Suprapubic skin (tissue), 4 donors: ENCODE measurements at places on chromosomes 16 and 17.

DNA sequence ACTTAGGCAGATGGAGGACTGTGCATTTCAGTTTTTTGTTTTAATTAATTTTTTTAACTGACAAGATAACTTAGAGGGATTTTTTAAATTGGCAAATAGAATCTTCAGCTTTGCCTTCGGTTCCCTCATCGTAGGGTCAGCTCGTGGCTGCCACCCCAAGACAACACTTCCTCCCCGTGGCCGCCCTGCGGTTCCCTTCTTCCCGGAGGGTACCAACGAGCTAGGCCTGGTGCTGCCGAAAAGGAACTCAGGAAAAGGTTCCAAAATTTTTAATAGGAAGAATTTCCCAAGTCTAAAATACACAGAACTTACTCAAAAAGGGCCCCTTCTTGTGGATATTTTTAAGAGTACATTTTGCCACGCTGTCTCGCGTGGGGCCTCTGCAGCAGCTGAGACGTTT, 210.4 kb upstream of the CHMP6 start:
- DNase-seq, result no peak

- DNase-seq, result no peak
Observed at GRCh38 chr17:1505586-1505985, 10.8 kb downstream of the INPP5K start.

- no peak for DNase-seq
Observed at GRCh38 chr17:63790057-63790456, 16.1 kb downstream of the DDX42 start.

DNA sequence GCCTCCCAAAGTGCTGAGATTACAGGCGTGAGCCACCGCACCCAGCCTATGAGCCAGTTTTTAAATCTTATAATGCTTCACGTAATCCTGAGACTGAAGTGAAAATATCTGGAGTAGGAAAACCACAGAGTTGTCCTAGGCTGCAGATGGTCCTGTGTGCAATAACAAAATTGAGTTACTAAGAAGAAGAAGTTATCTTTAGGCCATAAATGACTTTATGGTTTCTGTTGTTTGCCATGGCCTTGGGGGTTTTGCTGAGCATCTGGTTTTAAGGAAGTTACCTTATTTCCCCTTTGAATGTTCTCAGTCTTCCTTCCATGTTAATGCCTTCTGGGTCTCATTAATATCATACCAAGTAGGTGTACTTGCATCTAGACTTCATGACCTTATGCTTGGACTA, 16.5 kb downstream of the NMT1 start:
- DNase-seq, result no peak

GRCh38 chr17:13410874-13411273, 190.9 kb downstream of the HS3ST3A1 start:
- DNase-seq, result no peak

DNA sequence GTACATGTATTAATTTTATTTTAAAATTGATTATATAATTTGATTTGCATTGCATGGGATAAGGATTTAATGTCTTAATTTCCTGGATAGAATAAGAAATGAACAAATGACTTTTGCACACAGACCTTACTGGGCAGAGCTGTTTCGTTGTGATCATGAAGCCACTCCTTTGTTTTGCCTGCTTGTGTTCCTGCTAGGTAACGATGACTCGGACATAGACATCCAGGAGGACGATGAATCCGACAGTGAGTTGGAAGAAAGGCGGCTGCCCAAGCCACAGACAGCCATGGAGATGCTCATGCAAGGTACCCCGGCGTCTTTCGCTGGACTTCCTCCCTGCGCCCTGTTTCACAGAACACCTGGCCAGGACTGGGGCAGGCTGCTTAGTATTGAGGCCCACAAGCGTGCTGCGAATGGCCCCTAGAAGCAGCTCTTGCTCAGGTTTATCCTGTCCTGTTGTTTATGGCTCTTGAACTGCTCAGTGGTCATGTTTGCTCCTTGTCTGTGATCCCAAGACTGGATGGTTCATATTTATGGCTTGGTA, 29.6 kb downstream of the CLUAP1 start:
- DNase-seq, result no peak

GRCh38 chr17:8503807-8504206, 68.1 kb downstream of the NDEL1 start:
- no peak for DNase-seq

DNA sequence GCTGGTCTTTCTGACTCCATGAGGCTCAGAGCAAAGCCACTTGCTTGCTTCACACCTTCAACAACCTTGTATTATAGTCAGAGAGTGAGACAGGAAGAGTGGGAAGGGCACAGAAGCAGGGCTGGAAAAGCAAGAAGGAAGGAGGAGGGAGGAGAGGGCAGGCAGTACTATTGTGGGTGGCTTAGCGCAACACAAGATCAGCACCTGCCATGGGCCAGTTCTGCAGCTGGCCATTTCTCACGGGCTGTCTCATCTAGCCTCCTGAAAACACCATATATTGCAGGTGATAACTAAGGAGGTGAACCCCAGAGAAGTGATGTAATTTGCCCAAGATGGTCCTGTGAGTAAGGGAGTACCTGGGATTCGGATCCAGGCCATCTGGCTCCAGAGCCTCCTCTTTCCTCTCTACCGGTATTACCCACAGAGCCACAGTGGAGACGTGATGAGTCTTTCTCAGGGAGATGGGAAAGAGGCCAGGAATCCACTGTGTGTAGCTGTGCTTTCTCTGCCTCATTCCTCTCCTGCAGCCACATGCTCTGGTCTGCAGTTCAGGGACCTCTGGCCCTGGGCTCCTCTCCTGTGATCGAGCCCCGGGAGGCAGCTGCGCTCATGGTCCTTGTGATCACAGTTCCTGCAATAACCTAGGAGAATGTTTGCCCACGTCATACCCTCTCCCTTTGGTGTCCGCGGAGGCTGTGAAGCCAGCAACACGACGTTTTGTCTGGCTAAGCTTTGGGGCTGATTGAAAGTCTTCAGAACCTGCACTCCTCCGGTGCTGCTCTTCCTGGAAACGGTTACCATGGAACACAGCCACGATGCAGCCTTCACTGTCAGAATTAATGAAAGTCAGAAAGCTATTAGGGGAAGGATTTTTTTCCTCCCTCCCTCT, 178.1 kb upstream of the CCL2 start:
- no peak for DNase-seq

DNA sequence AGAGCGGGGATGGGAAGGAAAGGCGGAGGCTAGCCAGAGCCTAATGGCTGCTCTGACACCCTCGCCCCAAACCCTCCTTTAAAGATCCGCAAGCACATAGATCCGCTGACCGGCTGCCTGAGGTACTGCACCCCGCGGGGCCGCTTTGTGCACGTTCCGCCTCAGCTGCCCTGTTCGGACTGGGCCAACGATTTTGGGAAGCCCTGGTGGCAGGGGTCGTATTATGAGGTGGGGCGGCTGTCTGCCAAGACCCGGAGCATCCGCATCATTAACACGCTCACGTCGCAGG, 663 bp downstream of the CYB5D1 start:
- DNase-seq, result peak; percentile 83

- no peak for DNase-seq
Observed at GRCh38 chr16:11235703-11235991, 20.4 kb downstream of the SOCS1 start.

DNA sequence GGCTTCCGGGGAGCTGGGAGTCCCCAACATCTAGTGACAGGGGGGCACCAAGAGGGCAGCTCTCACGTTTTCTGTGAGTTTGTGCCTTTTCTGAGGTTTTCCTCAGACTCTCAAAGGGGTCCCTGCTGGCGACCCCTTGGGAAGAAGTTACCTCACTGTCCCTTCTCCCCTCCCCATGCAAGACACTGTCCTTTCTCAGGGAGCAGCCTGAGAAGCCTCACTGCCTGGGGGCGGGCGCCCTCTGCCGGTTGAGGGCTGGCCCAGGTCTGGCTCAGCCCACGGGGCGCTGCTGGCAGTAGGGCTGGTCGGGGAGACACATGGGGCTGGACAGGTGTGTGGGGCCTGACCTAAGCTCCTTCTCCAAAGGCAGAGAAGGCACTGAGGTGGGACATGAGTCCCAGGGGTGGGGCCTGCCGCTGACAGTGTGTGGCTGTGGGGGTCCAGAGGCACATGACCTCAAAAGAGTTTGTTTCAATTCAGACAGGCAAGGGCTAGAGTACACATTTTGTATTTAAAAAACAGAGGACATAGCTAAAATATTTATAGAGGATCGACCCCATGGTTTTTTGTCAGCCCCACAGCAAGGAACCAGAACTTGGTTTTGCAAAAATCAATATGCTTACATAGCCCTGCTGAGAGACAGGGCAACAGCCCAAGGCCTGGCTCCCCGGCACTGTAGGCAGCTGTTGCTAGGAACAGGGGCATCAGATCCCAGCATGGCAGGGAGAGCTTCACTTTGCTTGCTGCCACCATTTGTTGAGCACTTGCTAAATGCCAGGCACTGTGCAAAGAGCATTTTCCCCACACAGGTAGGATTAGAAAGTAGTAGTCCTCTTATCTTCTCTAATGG, 18.5 kb upstream of the ALDH3A1 start:
- no peak for DNase-seq

DNA sequence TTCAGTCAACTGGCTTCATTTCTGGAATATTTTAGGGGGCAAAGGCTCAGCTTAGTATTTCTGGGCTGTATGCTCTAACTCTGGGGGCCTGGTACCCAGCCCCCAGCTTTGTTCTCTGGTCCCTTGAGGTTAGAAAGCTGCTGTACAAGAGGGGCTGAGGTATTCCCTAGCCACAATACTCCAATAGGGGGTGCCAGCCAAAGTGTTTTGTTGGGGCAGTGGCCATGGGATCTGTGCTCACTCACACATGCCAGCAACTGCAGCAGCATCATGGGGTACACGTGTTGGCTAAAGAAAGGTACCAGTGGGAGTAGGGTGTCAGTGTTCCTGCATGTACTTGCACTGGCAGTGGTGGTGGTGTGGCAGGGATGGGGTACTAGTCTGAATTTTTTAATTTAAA, 257.3 kb downstream of the CA10 start:
- no peak for DNase-seq

- DNase-seq, result no peak
Observed at GRCh38 chr17:5892921-5893675, 177.1 kb upstream of the WSCD1 start.

DNA sequence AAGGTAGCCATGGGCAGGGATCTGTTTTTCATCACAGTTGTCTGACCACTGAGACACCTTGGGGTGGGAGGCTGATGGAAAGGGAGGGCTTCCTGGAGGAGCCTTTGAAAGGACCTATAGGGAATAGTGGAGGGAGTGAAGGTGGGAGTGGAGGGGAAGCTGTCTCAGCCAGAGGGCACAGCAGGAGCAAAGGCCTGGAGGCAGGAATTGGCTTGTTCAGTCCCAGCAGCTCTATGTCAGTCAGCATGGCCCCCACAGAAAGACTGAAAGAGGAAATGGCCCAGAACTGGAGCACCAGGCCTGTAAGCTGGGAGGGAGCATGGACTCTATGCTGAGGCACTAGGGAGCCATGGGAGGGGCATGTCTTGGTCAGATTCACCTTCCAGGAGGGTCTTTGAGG, 12.8 kb upstream of the CBFB start:
- peak; percentile 47 for DNase-seq

GRCh38 chr16:51152691-51153576, 1.9 kb upstream of the SALL1 start:
- no peak for DNase-seq

DNA sequence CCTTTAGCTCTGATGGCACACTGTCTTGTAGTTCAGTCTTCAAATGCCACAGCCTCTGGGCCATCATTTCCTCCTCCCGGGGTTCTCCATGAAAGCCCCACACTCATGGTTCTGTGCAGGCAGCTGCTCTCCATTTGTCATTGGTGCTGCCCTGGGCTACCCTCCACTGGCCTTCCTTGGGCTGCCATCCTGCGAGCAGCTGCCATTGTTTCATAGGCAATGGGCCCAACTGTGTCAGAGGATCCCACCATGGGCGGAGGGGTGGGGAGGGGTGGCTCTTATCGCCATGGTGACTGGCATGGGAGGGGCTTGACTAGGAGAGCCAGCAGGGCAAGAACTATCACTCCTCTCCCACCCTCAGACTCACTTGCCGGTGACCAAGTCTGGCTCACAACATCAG, 38.6 kb upstream of the BRD7 start:
- DNase-seq, result no peak

- no peak for DNase-seq
Observed at GRCh38 chr16:14146445-14146844, 75.3 kb downstream of the MRTFB start.

GRCh38 chr17:39740357-39741111, 2.8 kb downstream of the GRB7 start:
- DNase-seq, result no peak

DNA sequence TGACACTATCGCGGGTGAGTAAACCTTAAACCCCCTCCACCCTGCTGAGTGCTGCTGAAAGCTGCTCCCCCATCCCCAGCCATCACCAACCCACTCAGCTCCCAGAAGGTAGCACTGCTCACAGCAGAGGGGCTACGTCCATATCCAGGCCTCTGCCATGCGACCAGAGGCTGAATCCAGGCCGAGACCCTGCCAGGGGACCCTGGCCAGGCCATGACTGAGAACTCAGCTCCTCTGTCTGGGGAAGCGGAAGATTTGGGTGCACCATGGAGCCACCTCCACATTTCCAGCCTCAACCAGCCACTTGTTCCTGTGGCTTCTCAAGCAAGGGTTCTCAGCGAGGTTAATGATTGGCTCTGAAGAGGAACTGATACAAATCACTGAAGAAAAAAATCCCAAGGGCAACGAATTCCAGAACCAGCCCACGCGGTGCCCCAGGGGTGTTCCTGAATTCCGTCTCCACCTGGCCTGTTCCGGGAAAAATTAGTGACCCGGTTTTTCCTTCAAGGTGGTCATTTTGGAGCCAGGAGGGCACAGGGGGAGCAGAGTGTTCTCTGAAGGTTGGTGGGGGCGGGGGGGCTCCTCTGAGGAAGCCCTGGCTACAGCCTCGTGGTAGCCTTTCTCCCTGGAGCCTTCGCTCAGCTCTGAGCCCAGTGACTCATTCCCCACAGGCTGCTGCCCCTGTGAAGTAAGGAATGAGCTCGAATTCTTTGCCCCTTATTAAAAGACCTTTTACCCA, 9.3 kb upstream of the SLC16A5 start:
- no peak for DNase-seq

GRCh38 chr16:68236137-68236825, 354 bp upstream of the ESRP2 start:
- peak; percentile 83 for DNase-seq

DNA sequence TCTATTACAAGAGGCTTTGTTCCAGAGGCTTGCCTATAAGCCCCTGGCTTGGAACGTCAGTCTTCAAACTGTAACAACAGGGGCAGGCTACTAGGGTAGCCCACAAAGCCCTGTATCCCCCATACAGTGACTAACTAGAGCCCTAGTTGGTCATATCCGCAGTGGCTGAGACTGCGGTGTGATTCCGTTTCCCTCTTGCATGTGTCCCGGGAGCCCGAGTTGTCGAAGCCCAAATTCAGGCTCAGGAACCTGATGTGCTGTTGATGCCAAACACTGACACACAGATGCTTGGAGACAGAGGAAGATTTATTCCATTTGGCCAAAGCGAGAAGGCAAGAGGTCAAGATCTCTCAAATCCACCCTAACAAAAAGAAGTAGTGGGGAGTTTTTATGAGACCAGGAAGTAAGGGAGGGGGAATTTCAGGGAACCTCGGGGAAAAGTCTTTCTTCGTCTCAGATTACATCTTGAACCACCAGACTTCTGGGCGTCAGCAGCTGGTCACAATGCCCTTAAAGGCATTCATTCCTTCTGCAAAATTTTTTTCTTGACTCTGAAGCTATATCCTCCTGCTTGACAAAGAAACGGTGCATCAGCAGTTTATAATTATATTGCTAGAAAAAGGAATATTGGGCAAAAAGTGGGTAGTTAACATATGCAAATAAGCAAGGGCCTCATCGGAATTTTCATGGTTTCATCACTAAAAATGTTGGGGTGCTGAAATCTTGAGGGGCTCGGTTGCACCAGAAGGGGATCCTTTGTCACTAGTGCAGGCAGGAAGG, 879 bp downstream of the SLFN5 start:
- DNase-seq, result no peak
